ENCODE measurements at places on chromosomes 1 and 21.

GRCh38 chr21:45989355-45990048 lies 7.9 kb downstream of the COL6A1 start:
- no peak for DNase-seq

- DNase-seq = no peak
Measured at GRCh38 chr1:225846331-225847310, 35.6 kb downstream of the TMEM63A start.

DNA sequence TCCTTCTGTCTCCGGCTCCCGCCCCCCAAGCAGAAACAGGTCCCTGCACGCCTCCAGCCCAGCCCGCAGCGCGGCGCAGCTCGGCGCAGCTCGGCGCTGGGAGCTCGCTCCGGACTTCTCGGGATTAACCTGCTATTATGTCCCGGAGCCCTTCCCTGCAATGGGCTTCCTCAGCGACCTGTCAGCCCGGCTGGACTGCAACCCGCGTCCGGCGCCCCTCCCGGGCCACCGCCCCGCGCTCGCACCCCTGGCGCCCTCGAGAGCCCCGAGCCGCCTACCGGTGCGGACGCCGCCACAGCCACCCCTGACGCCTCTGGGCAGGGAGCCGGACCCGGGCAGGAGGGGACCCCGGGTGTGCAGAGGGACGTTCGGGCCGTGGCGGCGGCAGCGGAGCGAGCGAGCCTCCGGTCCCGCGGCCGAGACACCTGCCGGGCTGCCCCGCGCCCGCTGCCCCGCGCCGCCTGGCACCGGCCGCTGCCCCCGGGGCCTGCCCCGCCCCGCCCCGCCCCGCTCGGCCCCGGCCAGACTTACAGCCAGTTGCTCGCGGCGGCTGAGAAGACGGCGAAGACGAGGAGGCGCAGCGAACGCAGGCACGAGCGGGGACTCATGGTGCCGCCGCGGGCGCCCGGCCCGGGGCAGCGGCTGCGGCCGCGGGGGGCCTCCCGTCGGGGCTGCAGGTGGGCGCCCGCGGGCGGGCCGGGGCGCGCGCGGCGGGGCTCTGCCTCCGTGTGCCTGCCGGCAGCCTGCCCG lies 407 bp downstream of the WNT4 start:
- peak; percentile 28 for DNase-seq

DNA sequence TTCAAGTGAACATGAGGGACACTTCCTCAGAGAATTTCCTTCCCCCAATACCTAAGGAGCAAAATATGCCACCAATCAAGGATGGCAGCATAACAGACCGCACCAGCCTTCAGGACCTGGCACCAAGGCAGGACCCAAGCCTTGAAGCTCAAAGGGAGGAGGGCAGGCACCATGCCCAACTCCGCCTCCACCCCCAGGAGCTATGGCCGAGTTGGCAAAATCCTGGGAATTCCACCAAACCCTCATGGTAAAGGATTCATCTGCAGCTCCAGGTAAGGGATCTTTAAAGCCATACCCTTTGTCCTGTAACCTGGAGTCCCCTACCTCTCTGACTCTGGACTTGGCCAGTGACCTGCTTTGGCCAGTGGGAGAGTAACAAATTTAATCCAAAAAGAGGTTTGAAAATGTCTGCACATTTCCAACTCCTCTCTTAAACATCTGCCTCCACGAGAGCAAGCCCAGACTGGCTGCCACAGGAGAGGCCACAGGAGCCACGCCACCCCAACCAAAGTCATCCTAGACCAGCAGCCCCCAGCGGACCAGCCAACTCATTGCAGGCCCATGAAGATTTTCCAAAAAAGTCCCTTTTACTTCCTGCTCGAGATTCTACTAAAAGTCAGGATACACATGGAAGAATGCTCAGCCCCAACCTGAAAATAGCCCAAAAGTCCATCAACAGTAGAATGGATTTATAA lies 41.9 kb downstream of the NPHP4 start:
- DNase-seq = no peak

DNA sequence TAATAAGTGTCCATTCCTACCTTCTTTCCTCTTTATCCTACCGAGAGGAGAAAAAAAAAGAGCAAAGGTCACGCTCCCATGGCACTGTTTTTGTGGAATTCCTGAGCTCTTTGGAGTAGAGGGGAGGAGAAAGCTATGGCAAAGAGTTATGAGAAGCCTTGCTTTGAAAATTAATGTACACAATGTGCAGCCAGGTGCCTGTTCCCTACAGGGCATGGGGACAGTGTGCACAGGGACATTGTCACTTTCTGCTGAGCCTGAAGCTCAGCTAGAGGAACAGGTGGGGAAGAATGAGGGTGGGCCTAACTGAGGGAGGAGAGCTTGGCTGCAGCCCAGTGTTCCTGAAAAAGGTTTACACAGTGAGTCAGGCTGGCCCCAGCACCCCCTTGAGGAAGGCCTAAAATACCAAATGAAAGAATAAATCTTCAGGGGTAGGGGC lies 66.1 kb downstream of the PLXNA2 start:
- no peak for DNase-seq

DNA sequence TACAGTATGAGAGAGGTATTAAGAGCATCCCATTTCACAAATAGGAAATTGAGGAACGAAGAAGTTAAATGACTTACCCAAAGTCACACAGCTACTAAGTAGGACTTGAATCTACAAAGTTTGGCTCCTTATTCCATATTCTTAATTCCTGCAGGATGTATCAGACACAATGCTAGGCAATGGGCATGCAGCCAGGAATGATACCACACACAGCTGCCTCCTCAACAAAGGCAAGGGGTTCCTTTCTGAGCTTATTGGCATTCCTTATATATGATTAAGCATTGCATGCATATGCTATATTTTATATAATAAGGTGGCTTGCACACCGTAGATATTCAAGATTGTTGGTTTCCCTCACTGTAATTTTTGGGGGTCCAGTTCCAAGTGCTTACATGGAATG lies 34.2 kb upstream of the JUN start:
- peak; percentile 71 for DNase-seq

GRCh38 chr1:67367370-67368045 lies 59.8 kb downstream of the IL12RB2 start:
- peak; percentile 69 for DNase-seq

Data from choroid plexus epithelial cell (primary cell).